Brain (organoid and tissue), 16 donors: ENCODE measurements at places on chromosomes 16 and 17.

- DNase-seq, result peak; percentile 71
Observed at GRCh38 chr17:77948690-77949114, 9.8 kb upstream of the TNRC6C start.

DNA sequence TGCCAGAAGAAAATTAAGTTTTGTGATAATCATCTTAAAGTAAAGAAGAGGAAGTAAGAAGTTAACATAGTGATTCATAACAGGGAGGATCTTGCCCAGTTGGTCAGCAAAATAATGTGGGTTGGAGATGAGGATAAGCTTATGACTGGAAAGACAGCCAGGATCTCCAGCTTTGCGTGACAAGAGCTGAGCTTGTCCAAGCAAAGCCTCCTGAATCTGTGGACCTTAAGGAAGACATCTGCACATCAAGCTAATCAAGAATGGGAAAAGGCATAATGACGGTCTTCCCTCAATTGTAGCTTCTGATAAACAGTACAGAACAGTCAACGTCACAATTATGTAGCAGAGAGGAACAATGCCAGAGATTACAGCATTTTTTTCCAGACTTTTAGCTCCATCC, 744.7 kb upstream of the GOT2 start:
- no peak for DNase-seq

- peak; percentile 85 for DNase-seq
Observed at GRCh38 chr16:70749681-70750601, 51.0 kb downstream of the VAC14 start.

DNA sequence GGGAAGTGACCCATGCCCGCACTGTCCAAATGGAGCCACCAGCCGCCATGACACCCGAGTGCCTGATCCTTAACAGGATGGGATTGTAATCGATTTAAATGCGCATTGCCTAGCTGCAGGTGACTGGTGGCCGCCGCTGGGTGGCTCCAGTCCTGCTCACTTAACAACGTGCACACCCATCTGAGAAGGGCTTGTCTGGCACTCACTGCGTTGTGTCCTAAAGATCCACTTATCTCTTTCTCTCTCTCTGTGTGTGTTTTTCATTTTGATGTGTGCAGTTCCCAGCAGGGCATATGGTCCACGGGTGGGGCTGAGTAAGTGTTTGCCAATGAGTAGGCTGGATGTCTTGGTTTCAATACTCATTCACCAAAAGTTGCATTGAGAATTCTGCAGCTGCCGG, 80.6 kb downstream of the IRF8 start:
- no peak for DNase-seq

- DNase-seq, result no peak
Observed at GRCh38 chr16:87854907-87855683, 14.2 kb downstream of the SLC7A5 start.

GRCh38 chr17:73307130-73307529, 4.7 kb downstream of the CDC42EP4 start:
- DNase-seq, result peak; percentile 77

DNA sequence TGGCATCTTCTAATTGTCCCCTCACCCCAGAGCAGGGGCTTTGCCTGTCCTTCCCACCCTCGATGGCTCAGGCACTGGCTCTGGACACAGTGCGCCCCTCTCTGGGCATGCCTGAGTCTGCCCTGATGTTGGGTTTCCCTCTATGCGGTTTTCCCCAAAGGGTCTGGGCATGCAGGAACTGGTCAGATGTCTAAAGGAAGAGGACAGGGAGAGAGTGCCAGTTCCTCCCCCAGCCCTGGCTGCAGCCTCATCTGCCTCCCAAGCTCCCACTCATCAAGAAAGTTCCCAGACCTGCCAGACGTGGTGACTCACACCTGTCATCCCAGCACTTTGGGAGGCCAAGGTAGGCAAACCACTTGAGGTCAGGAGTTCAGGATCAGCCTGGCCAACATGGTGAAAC, 41.3 kb upstream of the PABPN1L start:
- DNase-seq, result no peak

DNA sequence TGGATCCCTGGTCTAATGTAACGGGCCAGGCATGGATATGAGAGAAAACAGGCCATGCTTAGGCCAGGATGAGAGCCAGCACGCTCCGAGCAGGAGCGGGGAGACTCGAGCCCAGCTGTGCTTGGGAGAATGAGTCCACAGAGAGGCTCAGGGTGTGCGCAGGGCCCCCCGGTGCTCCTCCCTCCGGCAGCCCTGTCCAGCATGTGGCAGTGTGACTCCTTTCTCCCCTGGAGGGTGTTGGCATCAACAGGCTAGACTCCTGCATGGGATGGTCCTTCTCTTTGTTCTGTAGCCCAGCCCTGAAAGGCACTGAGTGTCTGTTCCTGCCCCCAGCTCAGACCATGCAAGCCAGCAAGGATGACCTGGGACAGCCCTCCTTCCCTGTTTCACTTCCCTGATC, 23.4 kb downstream of the PGS1 start:
- no peak for DNase-seq

DNA sequence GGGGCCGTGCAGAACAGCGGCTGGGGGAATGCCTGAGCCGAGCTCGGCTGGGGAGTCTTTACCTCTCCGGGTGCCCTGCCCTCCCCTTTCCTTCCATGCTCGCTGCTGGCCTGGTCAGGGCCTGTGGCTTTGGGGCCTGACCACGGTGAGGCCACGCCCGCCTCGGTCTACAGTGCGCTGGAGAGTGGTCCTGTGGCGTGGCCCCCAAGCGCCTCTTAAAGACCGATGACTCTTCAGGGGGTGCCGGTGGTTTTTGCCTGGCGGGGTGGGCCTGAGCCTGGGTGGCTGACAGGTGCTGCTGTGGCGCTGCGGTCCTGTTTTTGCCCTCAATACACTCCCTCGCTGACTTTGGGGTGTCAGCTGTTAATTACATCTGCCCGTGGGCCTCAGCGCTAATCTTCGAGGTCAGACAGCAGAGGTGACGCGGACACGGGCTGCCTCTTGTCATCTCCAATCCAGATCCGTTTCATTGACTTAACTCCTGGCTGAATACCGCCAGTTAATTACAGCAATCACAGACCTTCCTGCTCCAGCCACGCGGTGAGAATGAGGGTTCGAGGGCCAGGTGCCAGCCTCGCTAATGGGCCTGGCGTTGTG, 29.7 kb downstream of the GSE1 start:
- DNase-seq, result no peak

DNA sequence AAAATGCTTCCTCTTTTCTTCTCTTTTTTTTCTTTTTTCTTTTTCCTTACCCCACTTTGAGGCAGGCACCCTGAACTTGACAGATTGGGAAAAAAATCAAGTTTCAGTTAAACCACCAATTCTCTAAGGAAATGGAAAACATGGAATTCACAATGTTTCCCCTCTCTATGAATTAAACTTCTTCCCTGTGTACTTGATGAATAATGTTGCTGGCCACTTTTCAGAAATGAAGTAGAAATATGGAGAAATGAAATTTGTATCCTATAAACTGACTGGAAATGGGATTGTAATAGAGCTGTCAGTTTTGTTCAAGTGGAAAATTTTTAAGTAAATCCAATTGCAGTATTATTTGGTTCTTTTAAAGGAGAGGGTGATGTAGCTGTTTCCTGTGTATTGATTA, 129.8 kb downstream of the CLEC16A start:
- no peak for DNase-seq

DNA sequence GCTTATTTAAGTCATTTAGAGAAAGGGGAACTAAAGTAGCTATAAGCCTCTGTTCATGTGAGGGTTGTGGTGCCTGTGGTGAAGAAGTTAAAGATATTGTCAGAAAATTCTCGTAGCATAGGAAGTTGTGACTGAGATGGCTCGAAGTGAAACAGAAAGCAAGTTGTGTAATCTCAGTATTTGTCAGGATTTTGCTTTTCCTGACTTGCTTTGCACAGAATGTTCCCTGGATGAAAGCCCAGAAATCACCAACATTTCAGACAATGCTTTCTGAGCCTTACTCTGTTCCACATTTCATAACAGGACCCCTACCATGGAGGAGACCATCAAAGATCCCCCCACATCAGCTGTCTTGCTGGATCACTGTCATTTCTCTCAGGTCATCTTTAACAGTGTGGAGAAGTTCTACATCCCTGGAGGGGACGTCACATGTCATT, 10.6 kb downstream of the CALCOCO2 start:
- DNase-seq, result peak; percentile 22
